Esophagus muscularis mucosa (tissue), 4 donors: ENCODE measurements at places on chromosomes 3 and 15.
A peak's percentile ranks its signal among the peaks of the same experiment; 100 is the strongest.

DNA sequence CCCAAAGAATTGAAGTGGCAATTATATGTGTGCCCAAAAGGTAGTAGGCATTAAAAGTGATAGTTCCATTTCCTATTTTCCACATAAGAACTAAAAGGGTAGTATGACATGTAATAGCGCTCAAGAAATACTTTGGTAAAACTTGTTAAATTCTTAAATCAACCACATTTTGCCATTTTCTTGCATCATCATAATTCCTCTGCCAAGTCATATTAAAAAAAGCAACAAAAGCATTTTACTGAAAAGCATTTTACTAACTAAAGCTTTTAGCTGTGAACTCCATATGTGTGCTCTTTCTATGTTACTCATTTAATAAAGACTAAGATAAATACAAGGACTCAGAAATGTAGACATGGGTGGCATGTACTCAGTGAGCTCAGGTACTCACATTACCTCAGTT is 70.1 kb downstream of the GPR160 start:
- no peak for DNase-seq

DNA sequence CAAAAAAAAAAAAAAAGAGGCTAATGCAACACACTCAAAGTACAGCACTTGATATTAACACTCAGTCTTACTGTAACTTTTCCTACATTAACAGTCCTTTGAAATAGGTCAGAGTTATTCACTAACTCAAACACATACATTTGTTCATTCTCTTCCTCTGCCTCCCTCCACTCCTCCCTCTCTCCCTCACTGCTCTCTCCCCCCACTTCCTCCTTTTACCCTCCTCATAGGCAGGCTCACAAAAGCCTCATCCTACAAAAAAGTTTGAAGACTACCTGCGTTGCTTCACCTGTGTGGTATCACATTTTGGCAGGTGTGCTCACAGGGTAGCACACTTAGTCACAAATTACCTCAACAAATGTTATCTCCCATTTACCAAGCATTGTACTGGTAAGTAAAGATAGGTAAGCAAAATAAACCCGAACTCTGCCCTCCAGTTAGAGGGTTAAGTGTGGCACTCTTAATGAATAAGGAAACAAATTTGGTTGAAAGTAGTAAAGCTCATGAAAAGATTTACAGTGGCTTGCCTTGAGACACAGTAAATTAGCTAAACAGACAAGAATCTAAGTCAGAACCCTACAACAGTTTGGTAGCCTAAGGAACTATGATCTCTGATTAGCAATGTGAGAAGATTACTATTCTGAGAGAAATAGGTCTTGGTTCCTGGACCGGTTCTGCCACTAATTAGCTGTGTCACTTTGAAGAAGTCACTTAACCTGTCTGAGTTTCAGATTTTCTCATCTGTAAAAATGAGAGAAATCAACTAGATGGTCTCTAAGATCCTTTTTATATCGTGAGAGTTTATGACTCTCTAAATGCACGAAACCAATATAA is 151.0 kb upstream of the MLF1 start:
- DNase-seq: no peak

- no peak for DNase-seq
Observed at GRCh38 chr3:129314386-129315222, 35.9 kb downstream of the HMCES start.

- DNase-seq: no peak
Observed at GRCh38 chr3:175127075-175127662, 268.0 kb downstream of the NAALADL2 start.

GRCh38 chr15:84970843-84971242 is 10.8 kb upstream of the PDE8A start:
- no peak for DNase-seq

GRCh38 chr15:55277116-55277564 is 12.5 kb downstream of the RAB27A start:
- peak; percentile 55 for DNase-seq

GRCh38 chr3:37096975-37097374 is 77.4 kb downstream of the LRRFIP2 start:
- DNase-seq: no peak

- DNase-seq: no peak
Observed at GRCh38 chr15:78715434-78715833, 74.4 kb upstream of the CHRNB4 start.

DNA sequence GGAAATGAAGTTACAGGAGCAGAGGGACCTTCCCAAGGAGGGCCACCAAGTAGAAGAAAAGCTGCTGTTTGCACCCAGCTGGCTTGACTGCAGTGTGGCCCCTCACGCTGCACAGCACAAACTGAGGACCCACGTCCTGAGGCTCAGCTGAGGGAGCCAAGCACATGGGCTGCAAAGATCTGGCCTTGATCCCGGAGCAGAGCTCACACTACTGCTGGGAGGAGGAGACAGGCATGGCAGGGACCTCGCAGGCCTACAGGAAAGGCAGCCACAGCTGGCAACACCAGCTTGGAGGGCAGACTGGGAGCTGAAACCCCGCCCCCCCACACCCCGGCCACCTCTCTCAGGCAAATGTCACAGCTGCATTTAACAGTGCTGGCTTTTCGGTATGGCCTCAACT is 39.7 kb downstream of the KLHL25 start:
- DNase-seq: no peak

- DNase-seq: no peak
Observed at GRCh38 chr3:174355505-174355904, 503.6 kb upstream of the NAALADL2 start.

DNA sequence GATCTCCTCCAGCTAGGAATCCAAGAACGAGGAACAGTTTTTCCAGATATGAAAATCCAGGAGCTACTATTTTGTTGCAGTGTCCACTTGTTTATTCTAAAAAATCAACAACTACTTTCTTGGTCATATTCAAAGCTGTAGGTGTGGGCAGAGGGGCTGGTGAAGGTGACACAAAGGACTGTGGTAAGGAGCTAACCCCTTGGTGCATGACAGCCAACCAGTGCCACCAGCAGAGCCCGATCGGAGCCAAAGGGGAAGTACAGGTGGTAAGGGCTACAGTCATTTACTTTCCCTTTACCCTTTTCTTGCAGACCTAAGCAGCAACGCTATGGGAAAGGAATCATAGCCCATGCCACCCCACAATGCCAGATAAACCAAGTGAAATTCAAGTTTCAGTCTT is 30.7 kb downstream of the PLA1A start:
- no peak for DNase-seq

DNA sequence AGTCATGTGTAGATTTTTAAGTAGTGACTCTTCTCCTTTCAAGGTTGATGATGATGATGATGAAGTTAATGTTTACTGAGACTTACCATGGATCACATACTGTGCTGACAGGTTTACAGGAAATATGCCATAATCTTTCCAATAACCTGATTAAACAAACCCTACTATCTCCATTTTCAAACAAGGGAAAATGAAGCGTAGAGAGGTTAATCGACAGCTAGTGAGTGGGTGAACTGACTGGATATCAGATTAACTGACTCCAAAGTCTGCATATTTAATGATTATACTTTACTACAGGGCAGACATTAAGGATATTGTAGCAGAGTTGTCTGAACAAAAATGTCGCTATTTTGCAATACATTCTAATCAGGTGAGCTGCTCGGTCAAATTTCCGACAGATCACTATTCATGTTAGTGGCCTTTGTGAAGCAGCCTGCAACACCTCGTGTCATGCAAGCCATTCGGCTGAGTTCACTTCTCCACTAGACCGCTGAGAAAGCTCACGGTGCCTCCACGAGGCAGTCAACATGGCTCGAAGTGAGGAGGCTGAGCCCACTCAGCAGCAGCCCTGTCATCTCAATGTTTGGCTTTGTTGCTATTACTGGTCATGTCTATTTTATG is 264.2 kb downstream of the NFKBIZ start:
- no peak for DNase-seq

- no peak for DNase-seq
Observed at GRCh38 chr3:62252438-62253157, 120.8 kb downstream of the FEZF2 start.

DNA sequence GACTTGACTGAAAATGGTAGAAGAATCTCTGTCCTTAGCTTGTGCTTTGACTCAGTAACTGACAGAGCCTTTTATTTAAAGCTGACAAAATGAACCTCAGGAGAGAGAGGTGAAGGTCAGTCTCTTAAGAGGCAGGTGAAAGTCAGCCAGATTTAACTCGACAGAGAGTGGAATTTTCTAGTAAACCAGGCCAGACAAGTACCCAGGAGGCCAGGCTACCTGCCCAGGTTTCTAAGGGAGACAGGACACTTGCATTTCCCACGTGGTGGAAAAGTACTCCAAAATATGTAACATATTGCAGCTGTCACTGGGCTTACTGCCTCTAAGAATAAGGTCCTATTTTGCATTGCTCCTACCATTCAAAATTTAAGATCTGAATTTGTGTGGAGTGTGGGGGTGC is 167.9 kb downstream of the FMN1 start:
- no peak for DNase-seq

- no peak for DNase-seq
Observed at GRCh38 chr3:178370387-178370786, 165.8 kb upstream of the KCNMB2 start.

DNA sequence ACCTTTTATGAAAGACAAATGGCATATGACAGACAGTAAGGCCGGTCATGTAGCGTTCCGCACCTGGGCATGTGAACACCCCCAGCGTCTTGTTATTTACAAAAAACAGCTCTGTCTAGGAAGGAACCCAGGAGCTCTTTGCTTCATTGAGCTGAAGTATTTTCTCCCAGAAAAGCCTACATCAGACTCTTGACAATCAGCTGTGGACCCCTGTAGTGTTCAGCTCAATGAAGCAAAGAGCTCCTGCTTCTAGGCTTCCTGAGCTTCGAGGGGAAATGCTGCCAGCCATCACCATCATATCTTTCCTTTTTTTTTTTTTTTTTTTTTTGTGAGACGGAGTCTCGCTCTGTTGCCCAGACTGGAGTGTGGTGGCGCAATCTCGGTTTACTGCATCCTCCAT is 4.1 kb downstream of the ASB14 start:
- no peak for DNase-seq

DNA sequence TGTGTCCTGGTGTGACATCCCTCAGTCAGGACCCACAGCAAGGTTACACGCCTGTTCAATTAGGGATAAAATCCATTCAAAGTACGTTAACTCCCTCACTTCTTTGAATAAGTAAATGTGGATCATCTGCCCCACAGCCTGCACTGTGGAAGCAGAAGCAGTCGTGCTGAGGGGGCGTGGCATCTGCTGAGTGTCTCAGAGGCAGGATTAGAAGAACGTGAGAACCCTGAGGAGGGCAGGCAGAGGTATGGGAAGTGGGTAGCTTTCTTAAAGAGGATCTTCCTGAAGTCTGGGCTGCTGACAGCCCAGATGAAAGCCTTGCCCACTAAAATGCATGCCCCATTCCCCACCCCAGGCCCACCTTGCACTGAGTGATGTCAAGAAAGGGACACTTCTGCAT is 28.5 kb downstream of the CRABP1 start:
- no peak for DNase-seq

DNA sequence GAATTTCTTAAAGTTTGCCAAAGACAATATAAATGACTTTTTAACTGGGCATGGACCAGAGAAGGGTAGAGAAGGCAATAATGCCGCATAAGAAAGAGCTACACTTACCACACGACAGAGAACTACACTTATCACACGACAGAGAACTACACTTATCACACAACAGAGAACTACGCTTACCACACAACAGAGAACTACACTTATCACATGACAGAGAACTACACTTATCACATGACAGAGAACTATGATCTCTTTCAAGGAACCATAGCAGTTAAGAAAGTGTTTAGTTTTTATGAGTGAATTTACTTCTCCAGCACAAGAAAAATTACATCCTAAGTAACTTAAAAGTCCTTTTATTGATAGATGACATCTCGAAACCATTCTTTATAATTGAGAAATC is 32.0 kb downstream of the DCUN1D1 start:
- no peak for DNase-seq

DNA sequence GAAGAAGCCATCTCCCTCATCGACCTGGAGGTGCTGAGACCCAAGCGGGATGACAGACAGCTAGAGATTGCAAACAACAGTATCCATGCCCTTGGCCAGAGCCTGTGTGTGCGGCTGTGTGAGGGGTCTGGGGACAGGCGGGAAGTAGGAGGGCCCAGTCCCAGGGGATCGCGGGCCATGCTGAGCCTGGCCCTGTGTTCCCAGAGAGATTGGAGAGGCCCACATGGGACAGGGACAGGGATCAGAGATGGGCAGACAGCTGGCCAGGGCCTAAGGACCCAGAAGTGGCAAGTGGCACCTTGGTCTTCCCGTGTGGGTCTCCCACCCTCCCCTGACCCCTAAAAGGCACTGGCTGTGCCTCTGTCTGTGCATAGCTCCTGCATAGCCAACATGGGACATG is 10.9 kb upstream of the RHO start:
- no peak for DNase-seq

- DNase-seq: no peak
Observed at GRCh38 chr3:107660306-107660976, 137.7 kb downstream of the BBX start.

GRCh38 chr3:148131990-148132638 is 565.6 kb upstream of the AGTR1 start:
- no peak for DNase-seq

DNA sequence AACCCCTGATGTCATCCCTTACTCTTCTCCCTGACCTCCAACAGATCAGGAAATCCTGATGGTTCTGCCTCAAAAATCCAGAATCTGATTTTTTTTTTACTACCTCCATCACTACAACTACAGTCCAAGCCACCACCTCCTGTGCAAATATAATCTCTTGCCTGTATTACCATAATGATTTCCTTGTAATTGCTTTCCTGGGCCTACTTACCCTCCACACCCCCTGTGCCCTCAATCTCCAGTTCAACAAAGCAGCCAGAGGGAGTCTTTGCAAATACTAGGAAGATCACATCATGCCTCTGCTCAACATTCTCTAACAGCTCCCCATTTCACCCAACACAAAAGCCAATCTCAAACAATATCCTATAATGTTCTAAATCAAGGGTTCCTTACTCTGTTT is 159.9 kb downstream of the FMN1 start:
- no peak for DNase-seq

- no peak for DNase-seq
Observed at GRCh38 chr3:11624161-11624560, 19.6 kb downstream of the VGLL4 start.

GRCh38 chr3:172071780-172072330 is 32.5 kb downstream of the FNDC3B start:
- DNase-seq: no peak
